Activated T-cell treated with anti-CD3 and anti-CD28 coated beads, Interleukin-2, amount 50 U/mL, for 4 hours (primary cell): ENCODE measurements at places on chromosomes 2 and 18. TPM values are rescaled to one million over a fixed set of nuclear protein-coding genes. Genes with fewer than 3 reads are reported as not detected.

Gene GREB1
- total RNA-seq = 0.33 TPM

DNA sequence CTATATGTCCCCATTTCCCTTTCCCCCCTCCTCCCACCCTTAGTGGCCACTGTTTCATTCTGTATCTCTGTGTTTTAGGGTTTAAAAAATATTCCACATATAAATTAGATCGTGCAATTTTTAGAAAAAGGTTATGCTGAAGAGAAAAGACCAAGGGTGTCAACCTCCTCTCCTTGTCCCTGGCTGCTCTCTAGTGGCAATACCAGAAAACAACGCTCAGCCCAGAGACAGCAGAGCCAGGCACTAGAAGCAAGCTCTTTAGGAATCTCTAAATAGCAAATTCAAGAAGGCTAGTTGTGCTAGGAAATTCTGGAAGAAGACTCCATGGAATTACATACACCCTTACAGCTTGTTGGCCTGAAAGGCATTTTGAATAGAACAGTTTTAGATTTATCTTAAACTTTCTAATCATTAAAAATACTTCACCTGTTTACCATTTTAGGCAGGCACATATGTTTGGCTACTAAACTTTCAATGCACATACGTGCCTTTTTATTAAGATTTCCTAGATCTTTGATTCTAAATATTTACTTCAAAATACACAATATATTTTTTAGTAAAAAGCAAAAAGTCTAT is 35.1 kb upstream of the RASGRP3 start:
- peak; percentile 36 for DNase-seq

DNA sequence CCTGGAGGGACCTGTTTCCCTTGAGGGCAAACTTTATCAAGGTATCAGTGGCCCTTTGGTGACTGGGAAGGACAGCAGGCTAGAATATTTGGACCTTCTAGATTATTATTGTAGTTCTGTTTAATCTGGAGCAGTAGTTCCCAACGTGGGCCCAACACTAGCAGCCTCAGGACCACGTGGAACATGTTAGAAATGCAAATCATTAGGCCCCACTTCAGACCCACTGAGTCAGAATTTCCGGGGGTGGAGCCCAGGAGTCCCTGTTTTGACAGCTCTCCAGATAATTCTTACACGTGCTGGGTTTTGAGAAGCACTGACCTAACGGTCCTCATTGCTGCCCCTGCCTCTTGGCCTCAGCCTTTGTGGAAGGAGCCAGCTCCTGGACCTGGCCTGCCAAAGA is 25.5 kb upstream of the DYNC2LI1 start:
- DNase-seq = no peak

DNA sequence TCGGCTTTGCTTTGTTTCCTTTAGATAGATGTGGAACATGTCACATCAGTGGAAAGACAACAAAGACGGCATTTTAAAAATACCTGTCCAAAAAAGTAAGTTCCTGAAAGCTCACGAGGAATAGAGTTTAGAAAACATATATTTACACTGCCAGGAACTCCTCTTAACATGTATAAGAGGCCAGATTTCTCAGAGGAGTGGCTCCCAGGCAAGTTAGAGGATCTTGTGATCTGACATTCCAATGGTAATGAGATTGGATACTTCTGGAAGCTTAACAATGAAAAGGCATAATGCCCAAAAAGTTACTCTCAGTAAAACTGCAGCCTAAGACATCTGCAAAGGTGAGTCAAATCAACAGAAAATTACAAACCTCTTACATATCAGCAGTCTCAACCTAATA is 77.1 kb downstream of the CYRIA start:
- no peak for DNase-seq

DNA sequence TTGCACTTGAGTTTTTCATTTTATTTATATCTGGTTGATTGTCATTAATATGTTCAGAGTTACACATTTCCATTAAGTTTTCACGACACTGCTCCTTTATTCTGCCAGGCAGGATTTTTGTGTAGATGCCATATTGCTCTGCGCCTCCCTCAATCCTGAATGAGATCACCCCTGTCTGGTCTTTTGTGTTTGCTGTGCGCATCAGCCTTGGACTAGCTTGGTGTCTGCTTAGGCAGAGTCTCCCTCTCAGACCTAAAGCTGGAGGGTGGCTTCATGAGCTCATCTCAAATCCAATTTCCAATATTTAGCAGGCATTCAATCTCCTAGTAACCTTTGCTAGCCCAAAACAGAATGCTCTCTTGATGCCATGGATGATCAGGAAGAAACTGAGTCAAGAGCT is 137.4 kb downstream of the SMAD7 start:
- no peak for DNase-seq

Gene EDAR
- total RNA-seq = not detected

- DNase-seq = no peak
Observed at GRCh38 chr2:61878761-61879160, 9.7 kb downstream of the CCT4 start.

GRCh38 chr2:32824070-32824809 is 122.5 kb upstream of the LTBP1 start:
- DNase-seq = no peak

Gene FAM110C
- 0.24 TPM for total RNA-seq

Gene KIAA2012
- not detected for total RNA-seq

GRCh38 chr2:28779001-28779400 is 27.4 kb downstream of the PPP1CB start:
- DNase-seq = no peak

Gene CDH2
- total RNA-seq = 0.46 TPM

Gene ANKRD62
- total RNA-seq = not detected

Gene SLC9A4
- not detected for total RNA-seq

Gene GKN1
- total RNA-seq = not detected

DNA sequence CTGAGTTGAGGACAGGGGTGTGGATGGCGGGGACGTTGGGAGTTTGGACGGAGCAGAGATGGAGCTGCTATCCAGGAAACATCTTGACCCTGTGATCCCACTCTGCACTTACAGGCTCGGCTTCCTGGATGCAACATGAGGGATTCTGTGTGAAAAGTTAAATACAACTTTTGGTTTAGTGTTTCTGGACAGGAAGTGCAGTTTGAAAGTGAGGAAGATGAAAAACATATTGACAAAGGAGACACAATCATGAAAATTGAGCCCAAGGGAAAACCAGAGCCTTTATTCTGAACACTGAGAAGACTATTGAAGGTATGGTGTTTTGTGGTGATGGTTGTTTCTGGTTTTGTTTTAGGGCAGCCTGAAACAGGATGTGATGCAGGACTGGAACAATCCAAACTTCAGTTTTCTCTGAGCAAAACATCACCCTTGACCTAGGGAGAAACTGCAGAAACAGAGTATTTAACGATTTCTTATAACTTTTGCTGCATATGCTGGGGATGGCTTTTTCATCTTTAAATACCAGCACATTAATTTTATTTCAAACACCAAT is 76.5 kb upstream of the RFX8 start:
- DNase-seq = no peak

DNA sequence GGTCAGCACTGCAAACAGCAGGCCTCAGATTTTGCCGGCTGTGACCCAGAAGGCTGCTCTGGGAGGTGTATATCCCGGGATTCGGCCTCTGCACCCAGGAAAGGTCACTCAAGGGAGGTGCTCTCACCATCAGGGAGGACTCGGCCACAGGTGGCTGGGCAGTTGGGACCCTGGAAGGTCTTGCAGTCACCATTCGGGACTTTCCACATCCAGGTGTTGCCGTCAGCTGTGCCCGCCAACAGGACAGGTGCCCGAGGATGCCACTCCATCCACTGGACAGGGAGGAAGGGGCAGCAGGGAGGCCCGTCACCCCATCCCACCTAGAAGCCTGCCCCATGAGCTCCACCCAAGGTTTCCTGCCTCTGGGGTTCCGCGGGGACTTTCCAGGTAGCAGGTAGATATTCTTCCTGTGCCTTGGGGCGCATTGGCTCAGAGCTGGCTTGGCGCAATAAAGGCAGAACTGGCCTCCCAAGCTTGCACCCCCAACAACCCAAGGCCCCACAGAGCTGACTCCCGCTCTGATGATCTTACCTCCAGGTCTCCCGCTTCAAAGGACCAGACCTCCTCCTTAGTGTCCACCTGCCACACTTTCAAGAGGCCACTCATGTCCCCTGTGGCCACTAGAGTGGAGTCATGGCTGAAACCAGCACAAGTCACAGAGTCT is 3.5 kb downstream of the AAMP start:
- no peak for DNase-seq

GRCh38 chr2:56109994-56110393 is 73.8 kb upstream of the CCDC85A start:
- DNase-seq = no peak

DNA sequence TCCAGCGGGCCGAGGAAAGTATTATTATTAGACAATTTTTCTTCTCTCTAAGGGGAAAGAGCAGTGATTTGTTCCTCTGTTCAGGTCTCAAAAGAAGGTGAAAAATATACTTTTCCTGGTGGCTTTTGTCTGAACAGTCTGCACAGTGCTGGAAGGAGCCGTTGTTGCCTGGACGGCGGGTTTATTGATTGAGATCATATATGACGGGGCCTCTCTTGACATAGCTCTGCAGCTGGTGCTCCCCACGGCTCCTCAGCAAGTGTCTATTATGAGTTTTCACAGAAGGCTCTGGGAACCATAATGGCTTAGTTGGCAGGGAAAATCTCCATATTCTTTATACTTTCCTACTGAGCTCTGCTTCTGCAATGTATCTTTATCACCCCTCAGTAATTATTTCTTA is 42.9 kb downstream of the FSHR start:
- DNase-seq = no peak

DNA sequence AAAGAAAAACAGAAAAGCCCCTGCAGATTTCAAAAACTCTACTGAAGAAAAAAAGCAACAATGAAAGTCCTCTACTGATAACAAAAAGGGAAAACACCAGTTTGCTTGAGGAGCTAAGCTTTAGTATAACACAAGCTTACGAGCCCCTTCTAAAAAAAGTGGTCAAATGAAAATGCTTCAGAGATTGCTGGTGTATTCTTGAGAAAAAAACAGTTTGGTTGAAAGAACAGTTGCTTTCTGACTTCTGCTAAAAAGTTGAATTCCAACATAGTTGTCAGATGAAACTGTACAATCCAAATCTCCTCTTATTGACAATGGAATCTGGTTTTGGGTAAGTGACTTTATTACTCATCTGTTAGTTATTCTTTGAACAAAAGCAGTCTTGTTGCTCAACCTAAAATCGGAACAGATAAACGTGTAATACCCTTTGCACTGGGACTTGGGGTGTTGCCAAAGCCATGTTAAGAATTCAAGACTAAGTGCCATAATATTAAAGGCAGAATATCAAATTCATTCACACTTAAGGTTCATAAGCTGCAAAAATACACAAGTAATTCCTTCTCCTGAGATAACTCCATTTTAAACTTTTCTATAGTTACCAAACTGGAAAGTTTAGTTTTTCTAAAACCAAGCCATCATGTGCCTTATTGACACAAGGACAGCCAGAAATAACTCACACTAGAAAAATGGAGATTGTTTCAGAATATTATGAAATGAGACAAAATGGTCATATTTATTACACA is 45.3 kb upstream of the SPAG16 start:
- no peak for DNase-seq

Gene ACMSD
- not detected for total RNA-seq

GRCh38 chr2:5932556-5933469 is 240.6 kb downstream of the SOX11 start:
- DNase-seq = no peak

- no peak for DNase-seq
Observed at GRCh38 chr18:79733986-79734770, 54.6 kb downstream of the CTDP1 start.

DNA sequence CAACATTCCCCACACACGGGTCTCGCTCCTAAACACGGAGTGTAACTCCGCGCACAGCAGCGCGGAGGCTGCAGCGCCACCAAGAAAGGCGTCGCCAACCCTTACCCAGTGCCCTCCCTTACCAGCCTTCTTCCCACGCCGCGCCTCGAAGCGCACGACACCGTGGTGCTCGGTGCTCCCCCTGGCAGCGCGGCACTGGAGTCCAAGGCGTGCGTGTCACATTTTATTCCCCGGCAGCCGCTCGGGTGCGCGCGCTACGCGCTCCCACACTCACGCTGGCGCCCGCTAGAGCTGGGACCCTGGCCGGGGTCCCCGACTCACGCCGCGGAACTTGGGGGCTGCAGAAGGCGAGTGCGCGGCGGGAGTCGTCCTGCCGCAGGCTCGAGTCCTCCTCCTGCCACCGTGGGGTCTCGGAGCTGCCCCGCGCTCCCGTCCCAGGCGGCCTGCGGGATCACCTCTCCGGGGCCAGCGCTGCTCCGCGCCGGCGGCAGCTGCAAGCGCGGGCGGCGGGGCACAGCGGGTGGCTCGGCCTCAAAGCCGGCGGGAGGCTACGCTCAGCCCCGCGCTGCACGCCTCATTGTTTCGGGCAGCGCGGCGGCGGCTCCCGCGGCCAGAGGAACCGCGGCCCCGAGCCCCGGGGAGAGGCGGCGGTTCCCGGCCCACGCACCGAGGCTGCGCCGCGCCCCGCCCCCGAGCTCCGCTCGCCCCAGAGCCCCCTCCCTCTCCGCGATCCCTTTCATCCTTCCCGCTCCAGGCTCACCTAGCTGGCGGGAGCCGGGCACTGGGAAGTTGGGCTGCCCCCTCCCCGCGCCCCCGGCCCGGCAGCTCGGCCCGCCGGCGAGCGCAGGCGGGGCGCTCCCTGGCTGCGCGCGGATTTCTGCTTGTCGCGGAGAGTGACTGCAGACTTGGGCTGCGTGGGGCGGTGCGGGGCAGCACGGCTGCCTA is at the start of gene ST6GAL2:
Gene ST6GAL2 (minus strand): TSS at position 197 of the 945 bp plus-strand sequence. CDS start 42,190 bp downstream, outside the sequence.
- DNase-seq = no peak

Gene CAD
- 162 TPM for total RNA-seq

Gene OTOF
- total RNA-seq = 0.10 TPM

DNA sequence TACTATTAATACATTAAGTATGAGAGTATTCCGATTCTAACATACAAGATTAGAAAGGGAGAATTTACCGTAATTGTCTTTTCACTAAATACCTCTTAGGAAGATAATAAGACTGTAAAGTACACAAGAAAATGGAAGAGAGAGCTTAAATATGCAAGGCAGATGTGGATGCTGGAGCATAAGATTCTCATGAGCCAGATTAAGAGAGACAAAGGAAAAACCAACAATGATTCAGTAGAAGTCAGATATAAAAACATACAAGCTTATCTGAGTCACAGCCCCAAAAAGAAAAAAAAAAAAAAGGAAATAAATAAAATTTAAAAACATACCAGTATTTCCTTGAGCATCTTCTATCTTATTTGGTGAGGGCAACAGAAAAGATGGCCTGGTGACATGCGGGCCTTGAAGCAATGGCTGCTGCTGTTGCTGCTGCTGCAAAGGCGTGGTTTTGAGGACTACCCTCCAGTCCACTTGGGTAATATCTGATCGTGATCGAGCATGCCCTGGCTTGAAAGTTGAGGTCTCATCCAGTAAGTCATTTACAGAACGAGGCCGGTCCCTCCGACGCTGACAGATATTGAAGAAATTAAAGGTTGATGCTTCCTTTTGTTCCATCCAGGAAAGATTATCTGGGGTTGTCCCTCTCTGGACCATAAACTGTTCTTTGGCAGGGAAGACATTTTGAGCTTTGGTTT is 24.5 kb downstream of the PLEKHM3 start:
- no peak for DNase-seq
